Uterus (tissue), 4 donors: ENCODE measurements at places on chromosomes 16 and 17. TPM values are rescaled to one million over a fixed set of nuclear protein-coding genes. Genes with fewer than 3 reads are reported as not detected.

GRCh38 chr16:24509536-24509935 lies 29.8 kb upstream of the RBBP6 start:
- no peak for DNase-seq

DNA sequence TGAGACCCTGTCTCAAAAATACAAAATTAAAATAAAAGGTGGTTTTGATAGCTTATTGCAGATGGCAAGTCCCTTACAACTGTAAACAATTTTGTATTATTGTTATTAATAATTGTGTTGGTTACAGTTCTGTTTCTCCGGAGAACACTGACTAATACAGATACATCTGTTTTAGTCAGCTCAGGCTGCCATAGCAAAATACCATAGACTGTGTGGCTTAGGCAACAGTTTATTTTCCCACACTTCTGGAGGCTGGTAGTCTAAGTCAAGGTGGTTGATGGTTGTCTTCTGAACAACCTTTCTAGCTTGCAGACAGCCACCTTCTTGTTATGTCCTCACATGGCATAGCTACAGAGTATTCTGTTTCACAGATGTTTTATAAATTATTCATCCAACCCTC lies 14.2 kb upstream of the IL21R start:
- no peak for DNase-seq

DNA sequence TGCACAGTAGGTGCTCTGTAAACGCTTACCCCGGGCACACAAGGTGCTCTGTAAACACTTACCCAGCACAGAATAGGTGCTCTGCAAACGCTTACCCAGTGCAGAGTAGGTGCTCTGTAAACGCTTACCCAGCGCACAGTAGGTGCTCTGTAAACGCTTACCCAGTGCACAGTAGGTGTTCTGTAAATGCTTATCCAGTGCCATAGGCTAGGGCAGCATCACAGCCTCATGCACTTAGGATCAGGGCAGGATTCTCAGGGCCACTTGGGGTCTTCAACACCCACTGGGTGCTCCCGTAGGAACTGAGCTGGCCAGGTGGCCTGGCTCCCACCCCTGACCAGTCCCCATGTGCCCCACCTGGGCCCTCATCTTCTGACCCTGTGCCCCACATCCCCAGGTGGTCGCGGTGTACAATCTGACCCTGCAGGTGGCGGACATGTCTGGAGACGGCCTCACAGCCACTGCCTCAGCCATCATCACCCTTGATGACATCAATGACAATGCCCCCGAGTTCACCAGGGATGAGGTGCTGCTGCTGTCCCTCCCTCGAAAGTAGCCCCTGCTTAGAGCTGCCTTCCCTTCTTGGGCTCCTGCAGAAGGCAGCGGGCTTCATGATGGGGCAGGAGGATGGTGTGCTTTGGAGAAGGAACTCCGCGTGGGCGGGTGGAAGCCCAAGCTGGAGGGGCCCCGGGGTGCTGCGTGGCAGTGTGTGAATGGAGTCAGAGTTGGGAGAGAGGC lies 13.1 kb downstream of the SLC22A31 start:
- DNase-seq, result no peak

DNA sequence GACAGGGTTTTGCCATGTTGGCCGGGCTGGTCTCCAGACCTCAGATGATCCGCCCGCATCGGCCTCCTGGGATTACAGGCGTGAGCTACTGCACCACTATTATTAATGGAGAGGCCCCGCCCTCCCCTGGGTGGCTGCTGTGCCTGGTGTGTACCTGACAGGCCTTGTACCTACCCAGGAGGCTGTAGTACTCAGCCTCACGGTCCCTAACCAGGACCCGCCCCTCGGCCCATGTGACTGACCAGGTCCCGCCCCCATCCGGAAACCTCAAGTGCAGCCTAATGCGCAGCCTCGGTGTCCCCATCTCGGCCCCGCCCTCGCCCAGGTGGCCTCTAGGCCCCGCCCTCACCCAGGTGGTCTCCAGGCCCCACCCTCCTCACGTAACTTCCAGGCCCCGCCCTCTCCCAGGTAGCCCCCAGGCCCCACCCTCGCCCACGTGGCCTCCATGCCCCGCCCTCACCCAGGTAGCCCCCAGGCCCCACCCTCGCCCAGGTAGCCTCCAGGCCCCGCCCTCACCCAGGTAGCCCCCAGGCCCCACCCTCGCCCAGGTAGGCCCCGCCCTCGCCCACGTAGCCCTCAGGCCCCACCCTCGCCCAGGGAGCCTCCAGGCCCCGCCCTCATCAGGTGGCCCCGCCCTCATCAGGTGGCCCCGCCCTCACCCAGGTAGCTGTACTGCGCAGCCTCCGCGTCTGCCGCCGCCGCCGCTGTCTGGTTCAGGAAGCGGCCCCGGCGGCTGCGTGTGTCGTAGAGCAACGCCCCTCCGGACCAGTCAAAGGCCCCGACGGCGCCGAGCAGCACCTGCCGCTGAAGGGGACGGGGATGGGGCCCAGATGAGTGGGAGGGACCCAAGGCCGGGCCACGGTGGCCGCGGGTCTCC lies 31.0 kb downstream of the HASPIN start:
- no peak for DNase-seq

DNA sequence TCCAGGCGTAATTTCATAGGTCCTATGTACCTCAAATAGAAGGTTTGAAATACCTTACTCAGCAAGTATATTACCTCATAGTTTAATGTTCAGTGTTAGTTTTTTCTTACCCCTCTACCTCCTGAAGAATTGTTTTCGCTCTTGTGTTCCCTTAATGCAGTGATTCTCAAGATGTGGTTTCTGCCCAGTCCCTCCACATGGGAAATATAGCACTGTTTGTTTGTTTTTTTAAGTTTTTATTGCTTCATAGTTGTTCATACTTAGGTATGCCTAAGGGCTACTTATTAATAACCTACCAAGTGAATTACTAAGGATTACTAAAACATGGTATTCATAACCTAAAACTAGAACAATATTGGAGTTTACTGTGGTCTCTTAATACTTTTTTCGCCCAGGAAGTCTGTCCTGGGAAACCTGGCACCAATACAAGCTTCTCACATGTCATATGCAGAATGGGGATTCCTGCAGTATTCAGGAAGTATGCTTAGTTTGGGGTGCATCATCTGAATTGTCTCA lies 5.0 kb downstream of the RSPRY1 start:
- DNase-seq, result no peak

Gene ABCA8
- 30.0 TPM for total RNA-seq

GRCh38 chr16:84746875-84747274 lies 47.1 kb downstream of the USP10 start:
- no peak for DNase-seq
